ENCODE measurements at places on chromosomes 13 and 19.

GRCh38 chr19:45876411-45877197 lies 9.3 kb downstream of the IRF2BP1 start:
- DNase-seq: no peak

DNA sequence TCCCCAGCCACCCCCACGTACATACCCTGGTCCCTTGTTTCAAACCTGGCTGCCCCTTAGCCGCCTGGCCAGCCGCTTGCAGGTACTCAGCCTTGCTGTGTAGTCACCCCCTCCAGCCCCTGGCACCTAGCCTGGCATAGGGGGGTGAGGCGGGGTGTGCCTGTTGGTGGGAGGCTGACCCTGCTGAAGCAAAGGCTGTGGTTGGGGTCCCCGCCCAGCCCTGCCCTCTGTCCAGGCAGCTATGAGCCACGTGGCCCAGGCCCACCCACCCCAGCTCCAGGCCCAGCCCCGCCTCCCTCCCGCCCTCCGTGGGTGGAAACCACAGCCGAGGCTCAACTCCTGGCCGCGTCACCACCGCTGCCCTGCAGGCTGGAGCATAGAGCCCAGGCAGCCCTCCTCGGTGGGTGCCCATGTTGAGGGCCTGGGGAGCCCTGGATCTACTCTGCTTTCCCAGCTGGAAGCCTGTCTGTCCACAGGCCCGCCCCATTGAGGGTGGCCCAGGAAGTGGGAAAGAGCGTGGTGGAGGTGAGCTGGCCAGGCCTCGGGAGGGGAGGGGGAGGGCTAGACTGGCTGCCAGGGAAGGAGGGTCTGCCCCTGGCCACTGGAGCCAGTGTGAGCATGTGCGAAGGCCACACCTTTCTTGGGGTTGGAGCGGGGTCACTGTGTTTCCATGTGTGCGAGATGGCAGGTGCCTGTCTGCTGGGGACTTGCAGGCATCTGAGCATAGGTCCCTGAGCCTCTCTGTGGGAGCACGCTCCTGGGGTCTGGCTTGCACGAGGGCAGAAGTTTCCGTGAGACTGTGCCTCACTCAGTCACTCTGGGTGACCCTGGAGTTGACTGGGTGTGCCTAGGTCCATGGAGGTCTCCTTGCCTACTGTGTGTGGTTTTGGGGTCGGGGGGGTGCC lies 31.0 kb downstream of the PAK4 start:
- no peak for DNase-seq

- no peak for DNase-seq
These were observed 173.2 kb downstream of the FLT1 start for GRCh38 chr13:28321756-28322155.

GRCh38 chr13:37085606-37086005 lies 19.9 kb downstream of the CSNK1A1L start:
- DNase-seq: no peak

Data from activated CD8-positive, alpha-beta memory T cell treated with anti-CD3 and anti-CD28 coated beads for 1 hour (primary cell).